Pericardium fibroblast (primary cell): ENCODE measurements at places on chromosomes 2 and 18. TPM values are rescaled to one million over a fixed set of nuclear protein-coding genes. Genes with fewer than 3 reads are reported as not detected.

The CHRNA1 gene
- total RNA-seq, result 0.77 TPM in 1 of 2 replicates, not detected in the other

The CPLX4 gene
- total RNA-seq, result not detected in 2 replicates

The COLEC11 gene
- 1.4 and 8.9 TPM in 2 replicates for total RNA-seq

The VAPA gene
- total RNA-seq, result 162 and 184 TPM in 2 replicates

The ROCK1 gene
- total RNA-seq, result 20.6 and 32.1 TPM in 2 replicates

The PSMA8 gene
- not detected in 2 replicates for total RNA-seq

The SPATA3 gene
- not detected in 2 replicates for total RNA-seq

The TMEM178A gene
- total RNA-seq, result 1.2 and 2.2 TPM in 2 replicates

The IL36RN gene
- not detected in 2 replicates for total RNA-seq

The MC2R gene
- not detected in 2 replicates for total RNA-seq

The DUSP19 gene
- 1.3 and 1.9 TPM in 2 replicates for total RNA-seq

The AOX1 gene
- total RNA-seq, result 50.3 and 89.5 TPM in 2 replicates

The GAD1 gene
- total RNA-seq, result not detected in 2 replicates

The IL1B gene
- total RNA-seq, result 0.09 and 1.9 TPM in 2 replicates

The IL18R1 gene
- 7.5 and 8.9 TPM in 2 replicates for total RNA-seq

The MITD1 gene
- total RNA-seq, result 17.3 and 28.0 TPM in 2 replicates

The GPR75 gene
- total RNA-seq, result 0.35 and 0.77 TPM in 2 replicates

The REG3G gene
- not detected in 2 replicates for total RNA-seq

The EN1 gene
- 3.6 and 5.7 TPM in 2 replicates for total RNA-seq

The TLX2 gene
- total RNA-seq, result 0.35 TPM in 1 of 2 replicates, not detected in the other

The SCYGR4 gene
- not detected in 2 replicates for total RNA-seq

The FKBP1B gene
- 4.8 and 9.5 TPM in 2 replicates for total RNA-seq

The GREB1 gene
- total RNA-seq, result 0.23 and 0.43 TPM in 2 replicates

The CRYGD gene
- not detected in 2 replicates for total RNA-seq

The GNAL gene
- 0.35 and 1.3 TPM in 2 replicates for total RNA-seq

The MRPL30 gene
- total RNA-seq, result 22.4 and 22.6 TPM in 2 replicates

The SOX11 gene
- total RNA-seq, result 0.12 and 2.1 TPM in 2 replicates

The TMEM163 gene
- under 0.01 TPM in 1 of 2 replicates, not detected in the other for total RNA-seq

The KLHL41 gene
- total RNA-seq, result 0.12 and 4.6 TPM in 2 replicates

The HSBP1L1 gene
- total RNA-seq, result 13.0 and 15.8 TPM in 2 replicates

The RPL31 gene
- total RNA-seq, result 1,697 and 2,108 TPM in 2 replicates

The ORMDL1 gene
- total RNA-seq, result 38.9 and 61.1 TPM in 2 replicates

The NAB1 gene
- 16.4 and 27.9 TPM in 2 replicates for total RNA-seq

The SATB2 gene
- 1.2 and 3.1 TPM in 2 replicates for total RNA-seq

The CABYR gene
- 4.4 and 7.3 TPM in 2 replicates for total RNA-seq

The C2orf81 gene
- total RNA-seq, result 2.0 and 2.7 TPM in 2 replicates

The CHCHD5 gene
- total RNA-seq, result 8.8 and 33.1 TPM in 2 replicates

The IL1F10 gene
- total RNA-seq, result not detected in 2 replicates

The PROKR1 gene
- not detected in 2 replicates for total RNA-seq

The ST6GAL2 gene
- total RNA-seq, result 1.6 and 2.8 TPM in 2 replicates

The HADHA gene
- total RNA-seq, result 107 and 116 TPM in 2 replicates

The SLC4A3 gene
- total RNA-seq, result 3.4 and 9.3 TPM in 2 replicates

The NT5C1B gene
- not detected in 2 replicates for total RNA-seq

The NEU2 gene
- total RNA-seq, result not detected in 2 replicates

The ZBTB7C gene
- 0.82 and 0.85 TPM in 2 replicates for total RNA-seq

The GREB1L gene
- total RNA-seq, result 1.3 and 11.2 TPM in 2 replicates

The CRYBA2 gene
- not detected in 2 replicates for total RNA-seq

The FSHR gene
- total RNA-seq, result not detected in 2 replicates

The FECH gene
- total RNA-seq, result 22.1 and 39.0 TPM in 2 replicates

The G6PC2 gene
- total RNA-seq, result not detected in 2 replicates

The CRYGC gene
- not detected in 2 replicates for total RNA-seq
